ENCODE measurements at places on chromosomes 6 and 20.

GRCh38 chr6:62390401-62390800 is 104.4 kb upstream of the KHDRBS2 start:
- H3K4me3 ChIP-seq = no peak overlapping the region
- no peak for DNase-seq
- no peaks in the 10 kb centered on the region for H3K4me1 ChIP-seq
- no peaks in the 10 kb centered on the region for H3K27me3 ChIP-seq
- no peak overlapping the region for H3K27ac ChIP-seq

- no peak overlapping the region for H3K4me3 ChIP-seq
- H3K36me3 ChIP-seq = no peaks in the 10 kb centered on the region
- no peaks in the 10 kb centered on the region for H3K4me1 ChIP-seq
- no peaks in the 10 kb centered on the region for H3K27me3 ChIP-seq
- H3K27ac ChIP-seq = no peak overlapping the region
Measured at GRCh38 chr6:19325335-19325789, 511.8 kb upstream of the ID4 start.

GRCh38 chr6:10316373-10316721 is 98.5 kb downstream of the TFAP2A start:
- peaks cover 64% of the 10 kb centered on the region for H3K27me3 ChIP-seq
- H3K36me3 ChIP-seq = no peaks in the 10 kb centered on the region
- no peak overlapping the region for H3K4me3 ChIP-seq
- H3K27ac ChIP-seq = no peak overlapping the region
- no peak for DNase-seq

GRCh38 chr20:20517296-20517695 is 149.4 kb downstream of the INSM1 start:
- no peaks in the 10 kb centered on the region for H3K27me3 ChIP-seq
- H3K4me1 ChIP-seq = no peaks in the 10 kb centered on the region
- H3K4me3 ChIP-seq = no peak overlapping the region
- H3K27ac ChIP-seq = no peak overlapping the region
- H3K36me3 ChIP-seq = peaks cover 85% of the 10 kb centered on the region
- DNase-seq = no peak

DNA sequence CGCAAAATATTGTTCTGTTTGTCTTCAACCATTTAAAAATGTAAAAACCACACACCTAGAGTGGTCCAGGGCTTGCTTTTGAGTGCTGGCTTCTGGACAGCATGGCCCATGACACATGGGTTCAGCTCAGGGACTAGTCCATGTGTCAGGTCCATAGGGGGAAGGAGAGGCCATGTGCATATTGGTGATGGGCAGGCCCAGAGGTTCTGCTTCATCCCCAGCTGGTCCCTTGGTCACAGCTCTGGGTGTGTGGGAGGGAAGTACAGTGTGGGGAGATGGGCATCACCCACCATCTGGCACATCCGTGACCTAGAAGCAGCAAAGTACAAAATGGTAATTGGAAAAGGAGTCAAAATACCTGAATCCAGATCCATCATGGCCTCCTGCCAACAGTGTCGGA is 50.7 kb downstream of the STK35 start:
- no peaks in the 10 kb centered on the region for H3K27me3 ChIP-seq
- H3K27ac ChIP-seq = peak overlapping the region; percentile 66
- H3K36me3 ChIP-seq = no peaks in the 10 kb centered on the region
- H3K4me1 ChIP-seq = peaks cover 20% of the 10 kb centered on the region

DNA sequence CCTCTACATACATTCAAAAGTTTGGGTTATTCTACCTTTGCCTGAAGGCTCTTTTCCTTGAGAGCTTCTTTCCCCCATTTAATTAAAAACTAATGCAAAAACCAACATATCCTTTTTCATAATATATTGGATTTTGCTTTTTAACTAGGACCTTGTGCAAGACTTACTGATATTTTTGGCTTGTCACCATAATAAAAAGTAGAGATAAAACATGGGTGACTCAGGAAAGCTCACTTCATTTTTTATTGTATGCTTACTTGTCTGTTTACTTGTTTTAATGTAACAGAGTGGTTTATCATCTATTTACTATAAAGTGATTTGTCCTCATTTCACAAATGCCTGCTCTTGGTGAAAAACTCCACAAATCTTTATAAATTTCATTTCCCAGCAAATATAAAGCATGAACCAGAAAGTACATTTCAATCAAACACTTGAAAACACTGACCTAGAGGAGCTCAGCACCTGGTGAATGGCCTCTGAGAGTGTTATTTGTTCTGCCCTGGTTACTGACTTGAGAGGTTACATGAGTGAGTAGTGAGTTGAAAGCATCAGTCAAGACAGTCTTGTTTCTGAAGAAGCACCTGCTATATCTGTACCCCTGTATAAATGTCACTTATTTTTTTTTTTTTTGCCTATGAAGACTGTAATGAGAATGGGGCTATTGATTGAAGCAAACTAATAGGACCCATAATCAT is 20.8 kb downstream of the ADGRG6 start:
- H3K4me3 ChIP-seq = no peak overlapping the region
- DNase-seq = no peak
- no peak overlapping the region for H3K27ac ChIP-seq
- no peaks in the 10 kb centered on the region for H3K36me3 ChIP-seq

DNA sequence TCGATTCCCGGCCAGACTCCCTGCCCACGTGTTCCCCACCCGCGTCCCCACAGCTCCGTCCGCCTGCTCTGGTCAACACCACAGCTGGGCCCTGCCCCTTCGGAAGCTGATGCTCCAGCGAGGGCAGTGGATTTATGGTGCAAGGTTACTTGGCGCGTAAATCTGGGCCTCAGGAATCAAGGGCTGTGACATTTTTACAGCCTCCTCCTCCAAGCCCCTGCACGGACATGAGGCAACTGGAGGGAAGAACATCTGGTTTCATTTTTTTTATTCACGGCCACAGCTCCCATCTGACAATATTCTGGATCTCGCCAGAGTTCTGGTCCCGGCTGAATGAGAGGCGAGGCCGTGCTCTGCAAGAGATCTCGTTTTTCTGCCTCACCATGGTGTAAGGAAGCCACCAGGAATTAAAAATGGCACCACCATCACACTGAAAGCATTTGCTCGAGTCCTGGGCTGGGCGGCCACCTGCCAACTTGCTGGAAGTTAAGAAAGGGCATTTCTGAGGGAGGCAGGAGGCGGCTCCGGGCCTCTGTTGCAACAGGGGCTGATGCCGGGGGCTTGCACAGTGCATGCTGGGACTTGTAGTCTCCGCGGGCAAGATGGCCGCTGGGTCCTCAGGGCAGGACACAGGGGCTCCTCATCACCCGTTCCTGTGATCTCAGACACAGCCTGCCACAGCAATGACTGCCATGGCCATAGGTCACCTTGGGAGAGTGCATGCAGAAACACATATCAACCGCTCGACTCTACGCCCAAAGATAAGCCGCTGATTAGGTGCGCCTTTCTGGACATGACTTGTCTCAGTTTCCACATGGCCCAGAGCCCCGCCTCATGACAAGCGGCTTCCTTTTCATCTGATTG is 148.5 kb downstream of the LY86 start:
- peak; percentile 84 for DNase-seq
- peaks cover 59% of the 10 kb centered on the region for H3K4me1 ChIP-seq
- peak overlapping the region; percentile 89 for H3K27ac ChIP-seq
- H3K36me3 ChIP-seq = no peaks in the 10 kb centered on the region

- H3K36me3 ChIP-seq = no peaks in the 10 kb centered on the region
- H3K27ac ChIP-seq = no peak overlapping the region
- no peak overlapping the region for H3K4me3 ChIP-seq
- peaks cover 52% of the 10 kb centered on the region for H3K27me3 ChIP-seq
- no peak for DNase-seq
- no peaks in the 10 kb centered on the region for H3K4me1 ChIP-seq
Measured at GRCh38 chr20:59340201-59340885, 39.9 kb downstream of the EDN3 start.

GRCh38 chr20:45588800-45589199 is 9.7 kb upstream of the WFDC8 start:
- no peaks in the 10 kb centered on the region for H3K36me3 ChIP-seq
- no peak overlapping the region for H3K4me3 ChIP-seq
- no peak overlapping the region for H3K27ac ChIP-seq
- DNase-seq = no peak
- no peaks in the 10 kb centered on the region for H3K4me1 ChIP-seq

- H3K27ac ChIP-seq = peak within 1 kb of the TSS; percentile 79
- H3K4me1 ChIP-seq = peaks cover 20% of the 10 kb centered on the region
- peak; percentile 97 for DNase-seq
- H3K36me3 ChIP-seq = peaks cover 15% of the 10 kb centered on the region
Measured at GRCh38 chr20:35541783-35542662, at the start of gene ERGIC3. Gene ERGIC3, plus strand, starts transcription at chr20:35542078. Its CDS starts 20 bp downstream, at chr20:35542098.

DNA sequence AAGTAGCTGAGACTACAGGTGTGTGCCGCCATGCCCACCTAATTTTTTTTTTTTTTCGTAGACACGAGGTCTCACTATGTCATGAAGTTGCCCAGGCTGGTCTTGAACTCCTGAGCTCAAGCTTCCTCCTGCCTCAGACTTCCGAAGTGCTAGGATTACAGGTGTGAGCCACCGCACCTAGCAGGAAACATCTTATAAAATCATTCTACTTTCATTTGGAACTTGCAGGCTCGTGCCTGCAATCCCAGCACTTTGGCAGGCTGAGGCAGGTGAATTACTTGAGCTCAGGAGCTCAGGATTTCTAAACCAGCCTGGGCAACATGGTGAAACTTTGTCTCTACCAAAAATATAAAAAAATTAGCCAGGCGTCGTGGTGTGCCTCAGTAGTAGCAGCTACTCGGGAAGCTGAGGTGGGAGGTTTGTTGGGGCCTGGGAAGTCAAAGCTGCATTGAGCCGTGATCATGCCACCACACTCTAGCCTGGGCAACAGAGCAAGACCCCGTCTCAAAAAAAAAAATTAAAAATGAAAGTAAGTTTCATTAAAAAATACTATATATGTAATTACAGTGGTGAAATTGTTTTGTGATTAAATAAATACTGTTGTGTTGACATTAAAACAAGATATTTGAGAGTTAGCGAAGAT is 15.1 kb downstream of the MAPK14 start:
- H3K4me3 ChIP-seq = no peak overlapping the region
- H3K27ac ChIP-seq = no peak overlapping the region
- no peaks in the 10 kb centered on the region for H3K27me3 ChIP-seq
- no peaks in the 10 kb centered on the region for H3K36me3 ChIP-seq

DNA sequence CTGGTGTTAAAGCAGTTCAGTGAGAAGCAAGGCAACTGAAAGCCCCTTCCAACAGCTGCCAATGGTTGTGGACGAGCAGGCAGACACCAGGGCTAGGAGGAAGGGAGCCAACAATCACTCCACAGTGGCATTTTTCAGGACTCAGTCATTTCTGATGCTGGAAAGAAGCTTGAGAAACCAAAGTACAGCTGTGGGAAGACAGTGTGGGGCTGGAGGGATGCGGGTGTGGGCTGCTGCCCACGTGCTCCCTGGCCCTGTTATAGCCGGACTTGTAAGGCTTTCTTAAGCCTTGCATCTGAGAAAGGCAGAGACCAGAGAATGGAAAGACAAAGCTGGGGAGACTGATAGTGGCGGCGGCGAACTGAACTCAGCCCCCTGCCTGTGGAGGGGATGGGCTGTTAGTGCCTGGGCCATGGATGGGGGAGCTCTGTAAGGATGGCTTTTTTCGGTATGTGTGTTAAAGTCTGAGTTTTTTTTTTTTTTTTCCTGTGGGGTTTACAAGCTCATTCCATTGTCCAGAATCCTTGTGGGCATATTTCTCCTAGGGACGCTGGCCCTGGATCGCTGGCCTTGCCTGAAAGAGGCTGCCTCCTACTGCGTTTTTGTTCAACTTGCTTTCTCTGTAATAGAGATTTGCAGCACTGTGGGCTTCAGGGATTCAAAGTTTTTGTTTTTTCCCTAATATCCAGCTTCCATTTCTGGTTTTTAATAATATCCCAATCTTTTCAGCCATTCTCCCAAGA is 91.7 kb downstream of the GJA10 start:
- peaks cover 28% of the 10 kb centered on the region for H3K4me1 ChIP-seq
- H3K4me3 ChIP-seq = peak overlapping the region; percentile 5
- H3K36me3 ChIP-seq = no peaks in the 10 kb centered on the region
- peak overlapping the region; percentile 68 for H3K27ac ChIP-seq
- no peaks in the 10 kb centered on the region for H3K27me3 ChIP-seq
- no peak for DNase-seq

GRCh38 chr6:147204060-147204785 is at the start of gene STXBP5:
Gene STXBP5, plus strand, starts transcription at chr6:147204417. Its CDS starts 116 bp downstream, at chr6:147204533.
- DNase-seq = peak; percentile 58
- no peaks in the 10 kb centered on the region for H3K36me3 ChIP-seq
- peaks cover 57% of the 10 kb centered on the region for H3K4me1 ChIP-seq
- H3K4me3 ChIP-seq = peak within 1 kb of the TSS; percentile 84
- H3K27ac ChIP-seq = peak within 1 kb of the TSS; percentile 96
- H3K27me3 ChIP-seq = no peaks in the 10 kb centered on the region

DNA sequence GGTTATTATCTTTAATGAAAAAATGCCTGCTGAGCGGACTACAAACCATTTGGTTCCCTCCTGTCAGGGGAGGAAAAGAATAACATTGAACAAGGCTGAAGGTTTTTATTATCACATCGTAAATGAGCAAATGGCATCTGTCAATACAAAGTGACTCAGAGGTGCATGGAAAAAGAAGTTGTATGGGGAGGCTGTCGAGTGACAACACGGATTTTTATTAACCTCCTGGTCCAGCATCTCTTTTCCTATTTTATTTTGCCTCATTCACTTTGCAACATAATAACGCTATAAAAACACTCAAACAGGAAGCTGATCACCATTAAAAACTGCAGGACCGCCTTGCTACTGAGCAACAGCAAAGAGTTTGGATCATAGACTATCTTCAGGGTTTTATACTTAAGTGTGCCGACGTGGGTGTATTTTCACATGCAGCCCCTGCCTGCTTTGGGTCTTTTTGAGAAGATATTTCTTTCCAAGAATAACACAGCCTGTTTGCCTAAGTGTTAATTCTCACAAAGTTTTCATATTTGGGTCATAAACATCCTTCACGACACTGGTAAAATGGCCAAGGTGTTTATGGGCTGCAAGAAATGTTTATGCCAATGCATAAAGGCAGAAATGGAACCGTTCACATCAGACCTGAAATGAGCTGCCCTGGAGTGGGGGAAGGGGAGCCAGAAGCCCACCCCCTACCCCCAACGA is 132.1 kb upstream of the SALL4 start:
- H3K27ac ChIP-seq = no peak overlapping the region
- no peaks in the 10 kb centered on the region for H3K4me1 ChIP-seq
- H3K4me3 ChIP-seq = no peak overlapping the region
- no peaks in the 10 kb centered on the region for H3K36me3 ChIP-seq

GRCh38 chr6:154953644-154954043 is 41.5 kb upstream of the TIAM2 start:
- no peaks in the 10 kb centered on the region for H3K27me3 ChIP-seq
- no peak for DNase-seq
- peaks cover 16% of the 10 kb centered on the region for H3K36me3 ChIP-seq
- no peak overlapping the region for H3K4me3 ChIP-seq

DNA sequence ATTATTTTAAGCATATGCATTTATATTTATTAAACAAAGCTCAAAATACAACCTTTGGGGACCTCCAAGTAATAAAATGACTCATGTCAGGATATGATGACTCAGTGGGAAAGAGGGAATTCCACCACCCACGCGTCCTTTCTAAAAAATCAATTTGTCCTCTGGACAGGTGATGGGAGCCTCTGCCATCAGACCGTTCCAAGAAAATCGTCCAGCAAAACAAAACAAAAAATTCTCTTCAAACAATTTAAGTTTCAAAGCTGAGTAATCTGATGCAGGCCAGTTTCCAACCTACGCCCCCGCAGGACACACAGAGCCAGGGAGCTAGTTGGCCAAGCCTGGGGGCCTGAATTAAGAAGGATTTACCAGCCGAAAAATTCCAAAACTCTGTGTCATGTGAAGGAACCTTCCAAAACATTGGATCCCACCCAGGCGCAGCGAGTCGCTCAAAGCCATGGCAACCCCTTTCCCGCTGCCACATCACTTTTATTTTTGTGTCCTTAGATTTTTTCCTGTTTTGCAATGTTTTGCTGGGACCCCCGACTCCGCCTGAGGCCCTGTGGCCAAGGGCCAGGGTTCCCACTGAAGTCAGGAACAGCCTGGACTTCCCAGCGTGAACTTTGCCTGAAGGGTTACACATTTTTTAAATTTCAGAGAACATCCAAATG is 95.3 kb downstream of the NFATC2 start:
- no peak overlapping the region for H3K4me3 ChIP-seq
- DNase-seq = peak; percentile 30
- H3K36me3 ChIP-seq = no peaks in the 10 kb centered on the region
- peak overlapping the region; percentile 18 for H3K27ac ChIP-seq
